ENCODE measurements at places on chromosomes 6 and 20.
A peak's percentile ranks its signal among the peaks of the same experiment; 100 is the strongest.

- DNase-seq: no peak
Observed at GRCh38 chr6:89284081-89284480, 31.0 kb downstream of the GABRR2 start.

DNA sequence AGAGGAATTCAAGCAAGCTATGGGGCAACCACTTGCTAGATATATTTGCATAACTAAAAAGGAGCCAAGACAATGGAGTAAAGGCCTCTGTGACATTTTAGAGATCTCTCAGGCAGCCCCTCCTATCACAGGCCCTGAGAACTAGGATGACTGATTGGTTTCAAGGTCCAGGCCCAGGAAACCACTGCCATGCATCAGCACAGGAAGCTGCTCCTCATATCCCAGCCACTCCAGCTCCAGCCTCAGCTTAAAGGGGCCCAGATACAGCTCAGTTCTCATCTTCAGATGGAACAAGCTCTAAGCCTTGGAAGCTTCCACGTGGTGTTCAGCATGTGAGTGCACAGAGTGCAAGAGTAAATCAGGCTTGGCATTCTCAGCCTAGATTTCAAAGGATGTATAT is 21.1 kb upstream of the THBS2 start:
- no peak for DNase-seq

- DNase-seq: no peak
Observed at GRCh38 chr20:61761453-61762166, 304.1 kb downstream of the TAF4 start.

GRCh38 chr6:10259671-10260070 is 155.2 kb downstream of the TFAP2A start:
- no peak for DNase-seq

- DNase-seq: no peak
Observed at GRCh38 chr6:149229096-149229495, 88.4 kb upstream of the TAB2 start.

DNA sequence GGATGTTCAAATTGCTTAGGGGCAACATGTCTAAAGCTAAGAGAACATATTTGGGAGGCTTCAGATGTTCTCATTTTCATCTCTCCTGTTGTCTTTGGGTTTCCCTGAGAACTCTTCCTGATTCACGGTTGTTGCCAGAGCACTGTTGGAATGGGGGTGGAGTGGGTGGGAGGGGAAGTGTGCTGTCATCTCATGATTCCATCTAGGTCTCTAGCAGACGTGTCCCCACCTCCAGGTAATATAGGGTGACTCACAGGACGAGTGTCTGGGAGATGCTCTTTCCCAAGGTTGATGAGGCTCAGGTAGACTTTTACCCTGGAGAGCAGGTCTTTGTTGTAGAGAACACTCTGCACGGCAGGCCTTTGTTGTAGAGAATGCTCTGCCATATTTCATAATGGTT is 636.9 kb downstream of the QKI start:
- no peak for DNase-seq

DNA sequence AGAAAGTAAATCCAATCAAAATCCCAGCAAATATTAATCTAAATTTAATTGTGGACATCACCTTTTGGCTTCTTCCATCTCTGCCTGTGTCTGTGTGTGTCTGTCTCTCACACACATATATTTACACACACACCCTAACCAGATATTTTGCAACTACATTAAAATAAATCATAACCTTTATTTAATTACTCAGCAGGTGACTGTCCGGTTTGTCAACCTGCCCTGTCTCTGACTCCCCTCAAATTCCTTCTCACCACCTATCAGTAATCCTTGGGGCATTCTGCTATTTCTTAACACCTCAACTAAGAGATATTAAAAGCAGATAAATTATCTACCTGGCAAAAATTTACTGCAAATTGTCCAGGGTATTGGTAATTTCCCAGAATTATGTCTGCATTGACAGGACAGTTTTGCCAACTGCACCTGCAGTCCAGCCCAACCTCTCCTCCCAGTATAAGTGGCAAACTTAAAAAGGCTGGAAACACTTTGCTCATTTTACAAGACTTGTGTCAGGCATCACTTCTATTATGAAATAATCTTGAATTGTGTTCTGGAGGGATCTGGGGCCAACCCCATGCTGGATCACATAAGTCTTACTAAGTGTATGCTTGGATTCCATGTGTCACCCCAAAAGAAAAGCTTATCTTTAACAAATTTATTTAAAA is 216.1 kb downstream of the GMDS start:
- DNase-seq: no peak

DNA sequence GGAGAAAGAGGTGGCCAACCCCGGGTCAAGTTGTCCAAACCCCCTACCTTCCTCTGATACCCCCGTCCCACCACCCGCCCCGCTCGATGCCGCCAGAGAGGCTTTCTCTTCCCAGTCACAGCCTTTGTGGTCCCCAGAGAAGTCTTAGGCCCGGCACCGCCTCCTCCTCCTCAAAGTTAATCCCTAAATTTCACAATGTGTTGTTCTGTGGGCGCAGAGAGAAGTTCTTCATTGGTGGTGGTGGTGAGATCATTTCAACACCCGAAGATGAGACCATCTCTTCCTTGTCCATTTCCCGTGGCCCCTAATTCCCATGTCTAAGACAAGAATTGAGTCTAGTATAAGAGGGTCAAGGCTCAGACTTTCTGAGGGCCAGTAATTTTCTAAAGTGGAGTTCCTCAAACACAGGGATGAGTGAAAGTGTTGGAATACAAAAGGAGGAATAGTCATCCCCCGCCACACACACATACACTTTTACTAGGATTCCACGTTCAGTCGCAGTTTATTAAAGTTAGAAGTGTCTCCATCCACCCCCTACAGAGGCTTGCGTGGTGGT is 10.4 kb downstream of the TRIM31 start:
- peak; percentile 75 for DNase-seq

- DNase-seq: no peak
Observed at GRCh38 chr20:41176711-41177552, 39.6 kb downstream of the PLCG1 start.

GRCh38 chr20:52439375-52439774 is 247.8 kb upstream of the ZFP64 start:
- DNase-seq: no peak

DNA sequence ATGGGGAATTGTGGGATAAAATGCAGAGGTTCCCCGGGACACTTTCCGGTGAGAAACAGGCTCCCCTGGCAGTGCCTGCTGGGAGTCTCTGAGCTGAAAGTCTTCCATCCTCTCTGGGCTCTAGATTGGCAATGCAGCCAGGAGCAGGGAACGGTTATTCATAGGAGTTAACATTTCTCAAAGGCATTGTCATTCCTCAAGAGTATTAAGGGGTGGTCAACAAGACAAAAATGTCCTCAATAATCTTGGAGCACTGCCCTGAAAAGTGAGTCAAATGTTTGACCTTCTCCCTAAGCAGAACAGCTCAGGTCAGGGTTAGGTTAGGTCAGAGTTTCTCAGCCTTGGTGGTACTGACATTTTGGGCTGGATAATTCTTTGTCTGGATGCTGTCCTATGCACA is 13.2 kb downstream of the BPIFB1 start:
- DNase-seq: no peak

- DNase-seq: no peak
Observed at GRCh38 chr20:46705378-46705729, 4.1 kb upstream of the SLC2A10 start.

GRCh38 chr6:165231581-165232561 is 77.5 kb downstream of the C6orf118 start:
- peak; percentile 59 for DNase-seq

GRCh38 chr6:27112974-27113373 is 134.5 kb upstream of the PRSS16 start:
- no peak for DNase-seq

- no peak for DNase-seq
Observed at GRCh38 chr20:57457243-57458095, 66.3 kb downstream of the RBM38 start.

GRCh38 chr6:92577077-92577719 is 842.2 kb downstream of the EPHA7 start:
- peak; percentile 19 for DNase-seq

DNA sequence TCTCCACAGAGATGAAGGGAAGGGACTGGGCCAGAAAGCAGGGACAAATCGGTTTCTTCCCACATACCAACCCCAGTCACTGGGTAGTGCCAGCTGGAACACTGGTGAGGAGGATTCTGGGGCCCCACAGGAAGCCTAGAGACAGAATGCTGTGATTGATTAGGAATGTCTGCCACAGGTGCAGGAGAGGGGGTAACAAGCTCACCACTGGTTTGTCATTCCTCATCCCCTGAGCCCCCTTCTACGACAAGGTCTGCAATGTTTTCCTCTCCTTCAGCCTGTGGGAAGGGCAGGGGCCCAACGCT is 89.8 kb downstream of the PREX1 start:
- DNase-seq: no peak

GRCh38 chr6:17705428-17705777 is 1.3 kb downstream of the NUP153 start:
- peak; percentile 90 for DNase-seq

Data from OCI-M1 (cell line).